ENCODE measurements at places on chromosomes 3 and 15.

DNA sequence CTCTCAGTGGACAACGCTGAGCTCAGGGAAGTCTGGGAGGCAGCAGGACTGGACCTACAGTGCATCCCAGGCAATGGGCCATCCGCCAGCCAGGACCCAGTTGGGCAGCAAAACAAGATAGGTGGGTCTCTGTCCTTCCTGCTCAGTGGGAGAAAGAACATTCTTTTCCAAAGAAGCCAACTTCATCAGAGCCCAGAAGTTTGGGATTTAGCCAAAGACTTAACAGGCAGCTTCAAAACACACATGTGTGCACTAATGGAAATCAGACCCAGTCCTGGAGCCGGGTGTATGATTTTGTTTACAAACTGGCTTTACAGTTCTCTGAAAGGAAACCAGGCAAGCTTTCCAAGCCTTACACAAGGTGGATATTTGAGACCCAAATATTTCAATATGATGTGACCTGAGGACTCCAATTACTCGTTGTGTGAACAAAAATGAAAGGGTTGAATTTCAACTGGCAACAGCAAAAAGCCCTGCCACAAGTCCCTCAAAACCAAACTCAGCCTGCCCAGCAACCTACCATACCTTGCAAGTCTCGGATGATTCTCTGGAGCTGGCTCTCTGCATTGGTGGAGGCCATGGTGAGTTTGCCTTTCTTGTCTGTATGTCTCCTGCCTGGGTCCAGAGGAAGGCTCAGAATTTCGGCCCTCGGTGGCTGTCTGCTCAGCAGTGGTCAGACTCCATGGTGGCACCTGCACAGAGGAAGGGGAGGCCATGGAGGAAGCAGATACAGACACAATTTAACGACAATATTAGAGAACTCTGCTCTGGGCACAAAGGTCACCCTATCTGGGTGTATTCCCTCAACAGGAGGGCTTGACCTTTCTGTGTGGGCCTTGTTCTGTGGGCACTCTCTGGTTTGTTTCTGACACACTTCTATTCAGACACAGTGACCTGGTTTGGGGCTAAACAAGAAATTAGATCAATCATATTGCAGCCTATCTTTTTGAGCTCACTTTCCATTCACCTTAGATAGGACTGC is 11.0 kb downstream of the FYCO1 start:
- no peak for DNase-seq

GRCh38 chr15:71276336-71276665 is 161.0 kb downstream of the THSD4 start:
- DNase-seq, result no peak

DNA sequence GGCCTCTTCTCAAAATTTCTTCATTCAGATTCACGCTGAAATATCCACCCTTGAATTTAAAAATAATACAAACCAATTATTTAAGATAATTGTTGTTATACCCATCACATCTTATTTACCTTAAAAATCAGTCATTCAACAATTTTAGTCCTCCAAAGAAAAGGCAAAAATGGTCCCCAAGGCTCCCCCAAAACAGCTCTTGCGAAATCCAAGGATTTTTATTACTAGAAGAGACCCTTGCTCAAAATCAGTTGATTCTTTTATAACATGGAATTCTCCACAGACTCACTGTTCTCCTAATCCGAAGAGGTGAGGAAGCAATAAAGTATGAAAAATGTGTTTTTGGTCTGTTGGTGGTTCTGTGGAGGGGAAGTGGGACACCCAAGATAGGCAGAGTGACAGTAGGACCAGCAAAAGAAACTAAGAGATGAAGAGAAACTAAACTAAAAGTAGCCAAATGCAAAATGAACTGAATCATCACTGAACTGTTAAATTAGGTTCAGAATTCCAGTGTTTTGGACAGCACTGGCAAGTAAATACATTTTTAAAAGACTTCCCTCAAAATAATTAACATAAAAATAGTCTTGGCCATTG is 19.1 kb upstream of the PLCH1 start:
- DNase-seq, result no peak

- DNase-seq, result no peak
Observed at GRCh38 chr3:114428044-114428595, 134.3 kb downstream of the TIGIT start.

DNA sequence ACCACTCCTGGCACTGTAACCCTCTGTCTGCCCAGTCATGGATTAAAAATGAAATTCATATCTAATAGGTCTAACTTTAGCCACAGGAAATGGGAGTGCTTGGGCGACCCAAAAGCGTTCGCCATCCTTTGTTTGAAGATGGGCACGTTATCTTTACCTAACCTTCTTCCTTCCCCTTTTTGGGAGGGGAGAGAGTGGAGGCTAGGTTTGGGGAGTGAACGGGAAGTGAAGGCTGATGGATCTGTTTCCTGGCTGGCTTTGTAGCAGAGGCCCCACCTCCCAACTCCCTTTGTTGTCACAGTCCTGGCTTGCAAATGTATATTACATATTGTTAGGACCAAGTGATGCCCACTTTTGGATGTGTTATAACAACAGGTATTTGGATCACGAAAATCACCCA is 98.1 kb upstream of the ARHGEF3 start:
- DNase-seq, result no peak

GRCh38 chr15:85727068-85727467 is 67.7 kb downstream of the KLHL25 start:
- no peak for DNase-seq

- no peak for DNase-seq
Observed at GRCh38 chr15:76439542-76439941, 103.0 kb downstream of the ISL2 start.

GRCh38 chr3:69855436-69856162 is 116.3 kb downstream of the MITF start:
- DNase-seq, result no peak

Data from activated CD8-positive, alpha-beta T cell treated with anti-CD3 and anti-CD28 coated beads for 36 hours (primary cell).